Activated CD8-positive, alpha-beta T cell treated with anti-CD3 and anti-CD28 coated beads, Interleukin-2, amount 10 ng/mL, durations not matched to agents 7 days and 5 days (primary cell): ENCODE measurements at places on chromosomes 1 and 21. TPM values are rescaled to one million over a fixed set of nuclear protein-coding genes. Genes with fewer than 3 reads are reported as not detected.

Gene SPRR2G
- total RNA-seq: not detected

Gene RNU1-3
- 2,232 TPM for total RNA-seq

Gene TRIM17
- 2.8 TPM for total RNA-seq

Gene JAK1
- total RNA-seq: 156 TPM

Gene GJA9
- not detected for total RNA-seq

Gene S100A8
- total RNA-seq: not detected

Gene IFI6
- total RNA-seq: 272 TPM

GRCh38 chr1:176884286-176884685, 280.2 kb downstream of the ASTN1 start:
- DNase-seq: no peak
- no peaks in the 10 kb centered on the region for H3K36me3 ChIP-seq
- no peak overlapping the region for H3K4me3 ChIP-seq
- H3K27me3 ChIP-seq: no peaks in the 10 kb centered on the region

- no peak for DNase-seq
- no peak overlapping the region for H3K27ac ChIP-seq
- no peak overlapping the region for H3K4me3 ChIP-seq
- H3K36me3 ChIP-seq: peaks cover 33% of the 10 kb centered on the region
These were observed 12.2 kb downstream of the C1orf74 start for GRCh38 chr1:209772126-209772525.

DNA sequence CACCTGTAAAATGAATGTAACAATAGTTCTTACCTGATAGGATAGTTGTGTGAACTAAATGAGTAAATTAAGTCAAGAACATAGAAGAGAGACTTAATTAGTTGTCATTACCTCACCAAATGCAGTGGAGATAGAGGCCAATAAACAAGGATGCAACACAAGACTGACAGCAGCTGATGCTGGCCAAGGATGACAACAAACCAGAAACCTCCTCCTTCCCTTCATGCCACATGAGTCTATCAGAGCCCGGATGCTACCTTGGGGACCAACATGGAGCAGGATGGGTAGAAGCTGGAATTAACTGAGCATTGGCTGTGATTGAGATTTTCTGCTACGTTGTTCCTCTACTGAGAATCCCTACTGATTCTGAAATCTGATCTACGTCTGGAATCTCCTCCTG, 30.3 kb upstream of the USP1 start:
- H3K4me1 ChIP-seq: no peaks in the 10 kb centered on the region
- no peak overlapping the region for H3K4me3 ChIP-seq
- no peak overlapping the region for H3K27ac ChIP-seq
- no peaks in the 10 kb centered on the region for H3K36me3 ChIP-seq
- peaks cover 2% of the 10 kb centered on the region for H3K27me3 ChIP-seq

DNA sequence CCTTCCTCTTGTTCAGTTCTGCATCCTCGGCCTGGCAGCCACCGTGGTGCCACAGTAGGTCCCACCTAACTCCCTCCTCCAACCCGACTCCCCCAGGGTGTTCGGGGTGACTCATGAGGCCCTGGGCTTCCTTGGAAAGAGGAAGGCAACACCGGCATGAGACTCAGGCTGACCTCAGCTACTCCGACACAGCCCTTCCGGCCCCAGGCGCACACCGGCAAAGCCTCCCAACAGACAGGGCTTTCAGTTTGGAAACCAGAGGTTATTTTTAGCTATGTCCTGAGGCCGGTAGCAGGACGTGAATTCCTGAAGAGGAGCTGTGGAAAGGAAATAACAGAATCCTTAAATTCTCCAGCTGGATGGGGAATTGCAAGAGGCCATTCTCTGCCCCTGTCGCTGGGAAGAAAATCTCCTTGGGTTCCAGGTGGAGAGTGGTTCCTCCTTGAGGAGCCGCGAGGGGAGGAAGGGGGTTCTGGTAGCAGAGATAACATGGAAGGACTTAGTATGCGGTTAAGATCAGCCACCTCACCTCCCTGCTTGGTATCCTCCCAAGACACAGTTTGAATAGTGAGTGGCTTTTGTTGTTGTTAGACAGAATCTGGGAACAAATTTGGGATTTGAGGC, 24.4 kb downstream of the PLXNA2 start:
- no peak overlapping the region for H3K4me3 ChIP-seq
- H3K27me3 ChIP-seq: peaks cover 22% of the 10 kb centered on the region
- H3K27ac ChIP-seq: no peak overlapping the region
- DNase-seq: no peak
- H3K4me1 ChIP-seq: no peaks in the 10 kb centered on the region

GRCh38 chr1:194298007-194298598, 1111.7 kb upstream of the B3GALT2 start:
- no peak for DNase-seq
- no peak overlapping the region for H3K27ac ChIP-seq

GRCh38 chr21:31880816-31881215, 8.0 kb downstream of the HUNK start:
- H3K4me1 ChIP-seq: no peaks in the 10 kb centered on the region
- no peak overlapping the region for H3K27ac ChIP-seq
- peaks cover 8% of the 10 kb centered on the region for H3K27me3 ChIP-seq
- no peaks in the 10 kb centered on the region for H3K36me3 ChIP-seq

DNA sequence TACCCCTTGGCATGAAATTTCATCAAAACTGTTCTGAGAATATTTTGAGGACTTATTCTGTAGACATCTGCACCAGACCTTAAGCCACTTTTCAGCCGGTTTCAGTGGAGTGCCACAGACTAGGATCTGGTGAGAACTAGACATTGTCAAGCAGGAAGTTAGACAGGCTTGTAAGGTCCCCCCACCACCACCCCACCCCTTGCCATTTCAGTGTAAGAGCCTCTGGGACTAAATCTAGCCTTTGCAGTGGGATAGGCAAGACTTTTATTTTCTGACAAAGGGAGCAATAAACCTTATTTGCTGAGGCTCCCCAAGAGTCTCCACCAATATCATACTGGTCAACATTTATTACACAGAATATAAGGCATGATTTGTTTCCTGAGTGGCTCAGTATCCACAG, 77.9 kb upstream of the EXO1 start:
- H3K36me3 ChIP-seq: no peaks in the 10 kb centered on the region
- no peak overlapping the region for H3K27ac ChIP-seq
- DNase-seq: no peak
- H3K27me3 ChIP-seq: no peaks in the 10 kb centered on the region
- no peaks in the 10 kb centered on the region for H3K4me1 ChIP-seq
- H3K4me3 ChIP-seq: no peak overlapping the region

GRCh38 chr1:246566813-246567645, 773 bp downstream of the CNST start:
- peaks cover 60% of the 10 kb centered on the region for H3K4me1 ChIP-seq
- H3K36me3 ChIP-seq: peaks cover 21% of the 10 kb centered on the region

DNA sequence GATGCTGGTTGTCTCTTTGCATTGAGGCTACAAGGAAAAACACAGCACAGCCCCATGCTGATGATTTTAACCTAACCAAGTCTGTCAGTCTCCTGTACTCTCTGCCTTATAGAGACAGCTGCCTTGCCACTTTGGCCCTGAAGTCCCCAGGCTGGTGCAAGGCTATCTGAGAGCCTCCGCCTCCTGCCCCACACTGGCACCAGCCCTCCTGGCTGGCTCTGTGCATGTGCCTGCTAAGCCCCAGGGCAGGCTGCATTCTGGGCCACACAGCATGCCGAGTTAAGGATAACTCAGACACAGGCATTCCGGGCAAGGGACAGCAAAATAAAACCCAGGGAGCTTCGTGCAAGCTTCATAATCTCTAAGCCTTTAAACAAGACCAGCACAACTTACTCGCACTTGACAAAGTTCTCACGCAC, 910 bp downstream of the RUNX1 start:
- peaks cover 8% of the 10 kb centered on the region for H3K27me3 ChIP-seq
- H3K36me3 ChIP-seq: peaks cover 10% of the 10 kb centered on the region
- H3K4me3 ChIP-seq: peak overlapping the region; percentile 82
- H3K27ac ChIP-seq: peak overlapping the region; percentile 90

DNA sequence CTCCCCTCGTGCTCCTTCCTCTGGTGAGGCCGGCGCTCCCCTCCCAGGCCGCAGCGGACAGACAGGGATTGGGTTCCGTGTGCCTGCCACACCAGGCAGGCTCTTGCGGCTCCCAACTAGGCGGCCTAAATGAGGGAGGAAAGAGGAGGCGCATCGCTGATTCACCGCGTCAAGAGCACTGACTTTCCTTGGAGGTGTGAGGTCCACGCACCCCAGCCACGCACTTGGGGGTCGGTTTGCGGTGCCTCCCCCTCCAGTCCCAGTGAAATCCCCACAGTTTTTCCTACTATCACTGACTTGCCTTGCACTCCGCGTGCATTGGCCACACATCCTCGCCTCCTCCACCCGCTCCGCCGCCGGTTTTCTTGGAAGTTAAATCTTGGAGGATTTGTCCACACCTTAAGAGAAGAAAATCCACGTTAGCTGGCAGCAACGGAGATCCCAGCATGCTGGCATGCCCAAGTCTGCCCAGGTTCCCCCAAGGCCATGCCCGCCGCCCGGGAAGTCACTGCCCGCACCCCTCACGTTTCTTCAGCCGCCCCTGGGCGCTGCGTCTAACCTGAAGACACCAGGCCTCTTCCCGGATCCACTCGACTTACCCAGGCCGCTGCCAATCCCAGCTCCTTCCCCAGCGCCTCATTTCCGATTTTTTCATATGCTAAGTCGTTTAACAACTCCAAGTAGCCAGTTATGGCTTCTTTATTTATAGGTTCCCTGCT, 1.1 kb upstream of the FOXD3 start:
- peaks cover 64% of the 10 kb centered on the region for H3K27me3 ChIP-seq
- peak overlapping the region; percentile 74 for H3K27ac ChIP-seq
- DNase-seq: no peak
- peaks cover 49% of the 10 kb centered on the region for H3K4me1 ChIP-seq
- peaks cover 29% of the 10 kb centered on the region for H3K36me3 ChIP-seq

GRCh38 chr1:210437781-210438180, 109.1 kb downstream of the HHAT start:
- no peaks in the 10 kb centered on the region for H3K36me3 ChIP-seq
- H3K4me3 ChIP-seq: no peak overlapping the region
- no peak for DNase-seq
- H3K27me3 ChIP-seq: no peaks in the 10 kb centered on the region
- H3K27ac ChIP-seq: no peak overlapping the region
